ENCODE measurements at places on chromosomes 12 and 14.

DNA sequence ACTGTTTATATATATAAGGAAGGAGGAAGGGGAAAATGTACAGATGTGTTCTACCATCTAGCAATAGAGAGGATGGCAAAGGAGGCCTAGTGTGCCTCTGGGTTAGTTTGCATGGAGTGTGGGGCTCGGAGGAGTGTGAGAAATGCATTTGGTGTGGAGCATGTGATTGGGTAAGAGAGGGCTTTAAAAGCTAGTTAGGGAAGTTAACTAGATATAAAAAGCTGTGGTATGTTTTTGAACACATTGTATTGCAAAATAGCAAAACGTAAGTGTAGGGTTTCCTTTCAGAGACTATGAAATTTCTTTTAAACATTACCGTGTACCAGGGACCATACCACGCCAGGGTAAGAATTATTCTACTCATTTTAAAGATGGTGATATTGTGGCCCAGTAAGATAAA is 53.3 kb upstream of the STXBP6 start:
- DNase-seq, result no peak

DNA sequence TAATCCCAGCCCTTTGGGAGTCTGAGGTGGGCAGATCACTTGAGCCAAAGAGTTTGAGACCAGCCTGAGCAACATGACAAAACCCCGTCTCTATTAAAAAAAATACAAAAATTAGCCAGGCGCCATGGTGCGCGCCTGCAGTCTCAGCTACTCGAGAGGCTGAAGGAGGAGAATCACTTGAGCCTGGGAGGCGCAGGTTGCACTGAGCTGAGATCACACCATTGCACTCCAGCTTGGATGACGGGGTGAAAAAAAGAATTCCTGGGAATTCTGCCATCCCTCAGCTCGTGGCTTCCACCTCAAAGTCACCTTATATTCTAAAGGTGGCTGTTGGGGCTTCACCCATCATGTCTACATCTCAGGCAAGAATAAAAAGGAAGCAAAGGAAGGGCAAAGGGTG is 12.9 kb downstream of the BCL2L14 start:
- DNase-seq, result no peak

DNA sequence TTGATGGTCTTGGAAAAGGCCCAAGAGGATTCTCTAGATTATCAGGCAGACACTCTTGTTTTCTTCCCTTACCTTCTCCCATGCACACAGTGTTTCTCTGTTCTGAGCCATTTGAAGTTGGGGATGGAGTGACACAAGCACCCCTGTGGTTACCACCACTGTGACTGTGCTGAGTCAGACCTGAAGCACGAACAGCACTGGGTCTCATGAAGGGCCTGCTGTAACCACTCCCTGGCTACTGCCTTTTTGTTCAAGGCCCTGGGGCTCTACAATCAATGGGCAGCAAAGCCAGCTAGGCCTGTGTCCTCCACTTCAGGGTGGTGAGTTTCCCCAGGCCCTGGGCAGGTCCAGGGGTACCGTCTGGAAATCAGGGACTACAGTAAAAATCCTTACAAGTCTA is 65.5 kb downstream of the TSPAN8 start:
- no peak for DNase-seq

- no peak for DNase-seq
Observed at GRCh38 chr14:95505030-95505589, 11.3 kb downstream of the SYNE3 start.

- no peak for DNase-seq
Observed at GRCh38 chr12:49800421-49801140, 27.6 kb downstream of the NCKAP5L start.

- no peak for DNase-seq
Observed at GRCh38 chr12:94379479-94380113, 80.1 kb downstream of the CEP83 start.

DNA sequence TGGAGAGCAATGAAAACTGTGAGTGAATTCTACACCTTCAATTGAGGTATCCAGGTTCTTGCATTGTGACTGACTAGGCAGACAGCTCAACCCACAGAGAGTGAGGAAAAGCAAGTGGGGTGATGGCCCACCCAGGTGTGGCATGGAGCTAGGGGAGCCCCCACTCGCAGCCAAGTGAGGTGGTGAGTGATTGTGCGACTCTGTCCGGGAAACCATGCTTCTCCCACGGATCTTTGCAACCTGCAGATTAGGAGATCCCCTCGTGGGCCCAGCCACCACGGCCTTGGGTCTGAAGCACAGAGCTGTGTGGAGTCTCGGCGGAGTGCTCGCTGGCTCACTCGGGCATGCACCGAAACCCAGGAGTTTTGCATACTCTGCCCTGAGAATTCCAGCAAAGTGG is 120.1 kb downstream of the ALG10 start:
- DNase-seq, result no peak

DNA sequence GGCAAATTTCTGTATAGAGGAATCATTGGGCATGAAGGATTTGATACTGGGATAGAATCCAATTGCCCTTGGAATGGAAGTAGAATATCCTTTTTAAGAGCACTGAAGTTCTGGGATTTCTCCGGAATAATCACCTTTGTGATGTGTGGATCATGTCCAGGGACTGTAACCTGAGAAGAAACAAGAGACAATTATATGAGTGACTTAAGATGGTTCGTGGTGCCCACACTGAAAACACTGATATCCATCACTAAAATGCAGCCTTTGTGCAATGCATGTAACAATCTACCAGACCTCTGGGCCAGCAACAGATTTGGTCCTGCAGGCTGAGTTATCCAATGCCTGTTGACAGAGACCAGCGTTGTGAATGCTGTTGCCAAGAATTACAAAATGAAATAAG is 48.5 kb downstream of the MDM2 start:
- no peak for DNase-seq

DNA sequence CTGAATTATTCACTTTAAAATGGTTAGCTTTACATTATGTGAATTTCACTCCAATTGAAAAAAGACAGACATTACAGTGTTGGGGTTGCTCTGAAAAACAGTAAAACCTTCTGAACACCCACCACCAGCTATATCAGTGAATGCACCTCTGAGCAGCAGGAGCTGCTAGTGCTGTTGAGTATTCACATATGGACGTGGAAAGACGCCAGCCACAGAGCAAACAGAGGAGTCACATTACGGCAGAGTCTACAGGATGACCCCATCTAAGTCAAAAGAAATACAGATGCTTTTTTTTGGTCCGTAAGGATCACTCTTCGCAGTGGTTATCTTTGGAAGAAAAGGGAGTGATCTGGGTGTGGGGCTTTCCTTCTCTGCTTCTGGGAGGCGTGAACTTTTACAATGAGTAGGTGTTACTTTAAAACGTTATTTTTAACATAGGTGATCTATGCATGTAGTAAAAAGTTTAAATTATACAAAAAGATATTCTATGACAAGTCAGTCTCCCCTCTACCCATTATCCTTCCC is 4.5 kb downstream of the HVCN1 start:
- DNase-seq, result no peak

DNA sequence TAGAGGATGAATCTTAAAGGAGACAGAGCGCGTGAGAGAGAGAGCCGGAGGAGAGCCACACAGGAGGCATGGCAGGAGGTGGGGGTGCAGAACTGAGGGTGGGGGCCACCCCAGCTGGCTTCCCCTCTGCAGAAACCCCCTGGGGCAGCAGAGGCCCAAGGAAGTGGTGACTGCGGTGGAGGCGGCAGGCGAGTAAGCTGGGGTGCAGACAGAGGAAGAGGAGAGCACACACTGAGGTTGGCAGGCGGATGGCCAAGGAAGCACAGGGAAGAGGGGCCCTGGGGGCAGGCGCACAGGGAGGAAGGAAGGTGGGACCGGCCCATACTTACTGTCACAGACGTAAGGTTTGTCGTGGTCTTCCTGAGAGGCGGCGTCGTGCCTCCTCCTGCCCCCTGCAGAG is 179.8 kb downstream of the DPF3 start:
- no peak for DNase-seq

- DNase-seq, result no peak
Observed at GRCh38 chr14:105862581-105863239, 336.3 kb downstream of the TMEM121 start.

DNA sequence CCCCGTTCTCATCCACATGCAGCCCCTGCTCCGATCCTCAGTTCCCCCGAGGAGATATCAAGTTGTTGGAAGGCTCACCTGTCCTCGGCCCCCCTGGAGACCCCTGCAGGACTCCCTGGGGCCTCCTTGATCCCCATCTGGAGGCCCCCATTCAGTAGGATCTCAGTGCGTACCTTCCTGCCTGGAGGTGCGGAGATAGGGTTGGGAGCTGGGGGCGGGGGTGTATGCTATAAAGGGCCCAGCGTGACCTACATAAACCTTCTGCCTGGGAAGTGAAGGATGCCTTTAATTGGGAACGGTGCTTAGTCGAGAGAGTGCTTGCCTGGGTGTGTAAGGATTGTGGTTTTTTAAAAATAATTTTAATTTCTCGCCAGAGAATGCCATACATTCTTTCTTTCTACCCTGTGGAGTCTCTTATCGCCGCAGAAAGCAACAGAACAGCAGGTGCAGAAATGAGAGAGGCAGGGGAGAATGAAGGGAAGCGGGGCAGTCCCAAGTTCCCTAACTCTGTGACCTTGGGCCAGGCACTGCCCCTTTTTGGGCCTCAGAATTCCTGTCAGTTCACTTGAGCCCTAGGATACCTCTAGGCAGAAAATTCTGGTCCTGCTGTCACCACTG is 153.7 kb downstream of the TSPAN9 start:
- DNase-seq, result no peak

DNA sequence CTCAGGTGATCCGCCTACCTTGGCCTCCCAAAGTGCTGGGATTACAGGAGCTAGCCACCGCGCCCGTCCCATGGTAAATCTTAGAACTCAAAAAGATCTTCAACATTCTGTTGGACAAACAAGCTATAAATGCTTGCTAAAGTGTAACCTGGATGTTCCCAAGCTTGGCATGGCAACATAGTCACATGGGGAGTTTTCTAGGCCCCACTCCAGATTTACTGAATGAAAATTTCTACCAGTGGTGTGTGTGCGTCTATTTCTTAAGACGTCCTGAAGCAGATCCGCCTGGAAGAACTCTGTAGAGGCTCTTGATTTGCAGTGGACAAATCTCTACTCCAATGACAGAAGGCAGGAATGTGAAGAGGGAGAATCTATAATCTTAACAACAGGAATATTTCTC is 59.9 kb downstream of the ZFYVE21 start:
- no peak for DNase-seq

DNA sequence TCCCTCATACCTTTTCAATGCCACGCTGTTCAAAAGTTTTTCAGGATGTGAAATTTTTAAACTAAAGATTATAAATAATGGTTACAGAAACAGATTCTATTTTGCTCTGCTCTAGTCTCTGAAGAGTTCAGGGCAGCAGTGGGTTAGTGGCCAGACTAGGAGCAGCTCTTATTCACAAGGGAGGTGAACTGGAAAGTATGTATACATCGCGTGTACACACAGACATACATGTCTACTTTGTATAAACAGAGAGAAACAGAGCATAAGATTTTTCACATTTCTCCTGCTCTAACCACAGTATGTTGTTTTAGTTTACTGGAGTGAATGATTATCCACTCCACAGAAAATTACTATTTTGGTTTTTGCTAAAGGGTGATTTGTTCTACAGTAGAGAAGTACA is 74.4 kb upstream of the CRY1 start:
- DNase-seq, result no peak

DNA sequence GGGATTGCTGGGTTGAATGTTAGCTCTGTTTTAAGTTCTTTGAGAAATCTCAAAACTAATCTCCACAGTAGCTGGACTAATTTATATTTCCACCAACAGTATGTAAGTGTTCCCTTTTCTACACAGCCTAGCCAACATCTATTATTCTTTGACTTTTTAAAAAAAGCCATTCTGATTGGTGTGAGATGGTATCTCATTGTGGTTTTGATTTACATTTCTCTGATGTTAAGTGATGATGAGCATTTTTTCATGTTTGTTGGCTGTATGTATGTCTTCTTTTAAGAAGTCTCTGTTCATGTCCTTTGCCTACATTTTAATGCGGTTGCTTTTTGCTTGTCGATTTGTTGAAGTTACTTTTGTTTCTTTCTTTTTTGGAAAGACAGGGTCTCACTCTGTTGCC is 301.1 kb upstream of the OR4E1 start:
- no peak for DNase-seq

DNA sequence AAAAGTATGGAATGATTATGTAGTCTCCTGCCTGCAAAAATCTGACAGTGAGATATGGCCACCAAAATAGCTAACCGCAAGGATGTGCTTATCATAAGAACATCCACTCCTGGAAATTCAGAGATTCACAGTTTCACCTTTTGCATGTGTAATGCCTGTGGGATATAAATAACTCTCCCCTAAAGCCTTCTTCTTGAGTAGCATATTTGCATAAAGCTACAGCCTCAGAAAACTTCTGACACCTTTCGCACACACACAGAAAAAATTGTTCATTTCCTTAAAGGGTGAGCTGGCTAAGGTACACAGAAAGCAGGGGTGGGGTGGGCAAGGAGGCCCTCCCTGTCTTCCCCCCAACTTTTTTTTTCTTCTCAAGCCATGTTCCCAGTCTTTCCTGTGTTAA is 3.1 kb upstream of the IGF1 start:
- DNase-seq, result no peak

DNA sequence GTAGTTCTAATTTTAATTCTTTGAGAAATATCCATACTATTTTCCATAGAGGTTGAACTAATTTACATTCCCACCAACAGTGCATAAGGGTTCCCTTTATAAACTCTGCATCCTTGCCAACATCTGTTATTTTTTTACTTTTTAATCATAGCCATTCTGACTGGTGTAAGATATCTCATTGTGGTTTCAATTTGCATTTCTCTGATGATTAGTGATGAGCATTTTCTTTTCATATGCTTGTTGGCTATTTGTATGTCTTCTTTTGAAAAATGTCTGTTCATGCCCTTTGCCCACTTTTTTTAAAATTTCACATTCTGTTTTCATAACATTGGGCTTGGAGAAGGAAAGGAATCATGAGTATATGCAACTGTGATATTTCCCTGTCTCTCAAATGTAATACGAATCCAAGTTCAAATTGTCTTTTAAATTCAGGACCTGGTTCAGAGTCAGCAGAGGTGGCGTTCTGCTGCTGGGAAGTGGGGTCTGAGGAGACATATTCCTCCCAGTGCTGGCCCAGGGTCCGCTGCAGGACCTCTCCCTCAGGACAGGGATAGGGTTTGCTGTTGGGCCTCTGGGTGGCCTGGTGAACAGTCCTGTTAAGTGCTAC is 81.2 kb upstream of the ETV6 start:
- DNase-seq, result no peak

- DNase-seq, result no peak
Observed at GRCh38 chr14:91205459-91205858, 39.0 kb downstream of the GPR68 start.

GRCh38 chr12:13880613-13881012 is 100.8 kb downstream of the GRIN2B start:
- no peak for DNase-seq

DNA sequence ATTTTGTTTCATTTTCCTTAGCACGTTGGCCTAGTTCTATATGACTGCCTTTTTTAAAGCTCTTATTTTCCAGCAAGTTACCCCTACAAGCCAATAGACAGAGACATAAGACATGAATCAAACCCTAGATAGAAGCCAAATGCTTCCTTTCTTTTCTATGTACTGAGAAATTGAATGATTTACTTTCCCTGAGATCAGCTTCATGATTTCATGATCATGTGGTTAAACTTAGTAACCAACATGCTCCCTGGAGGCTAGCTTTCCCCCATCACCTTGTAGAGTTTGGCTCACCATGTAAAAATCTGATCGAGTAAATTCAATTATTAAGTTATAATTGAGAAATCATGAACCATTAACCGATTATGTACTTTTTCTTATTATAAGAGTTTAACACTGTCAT is 148.1 kb upstream of the LRIG3 start:
- no peak for DNase-seq
